ENCODE measurements at places on chromosomes 6 and 20.

- DNase-seq, result no peak
These were observed 177.2 kb upstream of the ASCC3 start for GRCh38 chr6:101058296-101058695.

DNA sequence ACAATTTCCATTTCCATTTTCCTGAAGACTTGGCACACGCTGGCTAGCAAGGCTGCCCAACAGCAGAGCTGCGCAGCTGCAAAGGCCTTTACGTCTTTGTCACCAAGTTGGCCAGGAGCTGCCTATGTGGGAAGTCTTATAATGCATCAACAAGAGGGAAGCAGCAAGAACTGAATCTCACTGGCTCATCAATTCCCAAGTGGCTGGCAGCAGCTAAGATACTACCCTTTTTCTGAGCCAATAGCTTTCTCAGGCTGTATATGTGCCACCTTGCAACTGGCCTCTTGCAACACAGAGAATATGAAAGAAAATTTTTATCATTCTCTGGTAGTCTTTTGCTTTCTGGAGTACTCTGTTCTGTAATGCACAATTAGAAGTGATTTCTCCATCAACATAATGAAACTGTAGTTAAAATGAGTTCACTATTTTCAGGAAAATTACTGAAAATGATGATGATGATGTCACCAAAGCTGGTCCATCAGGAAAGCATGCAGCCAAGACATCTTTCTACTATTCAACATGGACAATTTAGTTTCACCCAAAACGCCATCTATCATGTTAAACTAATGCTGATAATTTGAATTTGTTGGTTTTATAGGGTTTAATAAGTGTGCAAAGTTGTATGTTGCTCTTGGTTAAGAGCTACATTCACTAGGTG, 97.3 kb upstream of the FOXA2 start:
- no peak for DNase-seq

DNA sequence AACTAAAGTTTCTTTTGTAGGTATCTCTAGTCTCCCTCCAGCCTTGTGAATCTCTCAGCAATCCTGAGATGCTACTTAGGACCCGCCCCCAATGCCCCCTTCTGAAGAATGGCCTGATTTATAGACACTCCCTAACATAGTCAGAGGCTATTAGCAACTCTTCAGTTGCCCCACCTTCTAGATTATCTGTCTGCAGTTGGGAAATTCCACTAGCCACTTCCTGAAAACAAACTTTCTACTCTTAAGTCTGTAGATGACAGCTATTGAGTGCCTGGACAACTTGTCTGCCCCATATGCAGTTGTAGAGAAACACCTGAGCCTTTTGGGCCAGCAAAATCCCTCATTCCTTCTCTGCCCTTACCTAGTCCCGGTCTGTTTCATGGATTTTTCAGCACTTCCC, 188.2 kb upstream of the PREP start:
- no peak for DNase-seq

GRCh38 chr20:38304845-38305447, 990 bp downstream of the BPI start:
- peak; percentile 50 for DNase-seq

- no peak for DNase-seq
These were observed 24.6 kb downstream of the POLH start for GRCh38 chr6:43600595-43600994.

DNA sequence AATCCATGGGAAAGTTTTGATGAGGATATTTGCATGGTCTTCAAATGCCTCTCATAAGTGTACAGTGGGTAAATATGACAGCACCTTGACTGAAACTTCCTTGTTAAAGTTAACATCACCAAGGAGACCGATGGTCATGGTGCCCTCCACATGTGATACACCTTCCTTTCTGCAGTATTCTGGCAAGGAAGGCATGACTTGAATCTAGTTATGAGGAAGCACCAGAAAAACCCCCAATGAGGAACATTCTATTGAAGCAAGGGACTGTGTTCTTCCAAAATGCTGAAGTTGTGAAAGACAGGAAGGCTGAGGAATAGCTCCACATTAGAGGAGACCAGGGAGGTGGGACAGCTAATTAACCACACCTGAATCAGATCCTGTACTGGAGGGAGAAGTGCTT, 118.3 kb downstream of the SLC24A3 start:
- DNase-seq, result no peak

DNA sequence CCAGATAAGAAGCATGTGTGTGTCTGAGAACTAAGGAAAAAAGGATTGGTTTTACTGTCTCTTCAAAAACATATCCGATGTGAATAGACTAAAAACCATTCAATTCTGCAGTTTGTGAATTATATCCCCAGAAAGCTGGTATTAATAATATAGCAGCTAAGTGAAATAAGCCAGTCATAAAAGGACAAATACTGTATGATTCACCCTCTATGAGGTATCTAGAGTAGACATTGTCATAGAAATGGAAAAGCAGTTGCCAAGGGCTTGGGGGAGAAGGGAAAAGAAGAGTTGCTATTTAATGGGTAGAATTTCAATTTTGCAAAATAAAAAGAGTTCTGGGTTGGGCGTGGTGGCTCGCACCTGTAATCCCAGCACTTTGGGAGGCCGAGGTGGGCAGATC, 137.5 kb downstream of the ATXN1 start:
- DNase-seq, result no peak

- no peak for DNase-seq
These were observed 78.3 kb downstream of the ISM1 start for GRCh38 chr20:13299401-13299800.

DNA sequence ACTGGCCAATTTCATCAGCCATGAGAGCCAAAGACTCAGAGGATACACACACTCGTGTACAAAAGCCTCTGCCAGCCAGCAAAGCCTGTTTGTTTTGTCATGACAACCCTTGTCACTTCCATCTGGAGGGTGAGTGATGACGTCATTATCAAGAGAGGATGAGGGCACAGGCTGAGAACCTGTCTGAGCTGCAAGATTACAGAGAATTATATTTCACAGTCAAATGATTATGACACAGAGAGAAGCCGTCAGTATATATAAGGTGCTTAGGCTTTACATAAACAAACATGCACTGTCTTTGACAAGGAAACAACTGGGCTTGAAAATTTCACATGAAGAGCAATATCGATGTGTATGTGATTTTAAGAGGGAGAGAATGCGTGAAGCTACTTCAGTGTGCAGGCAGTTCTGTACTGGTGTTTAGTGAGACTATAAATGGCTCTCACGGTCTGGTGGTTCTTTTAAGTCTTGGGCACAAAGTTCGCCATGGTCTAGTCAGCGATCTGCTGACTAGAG, 36.5 kb upstream of the BCLAF1 start:
- DNase-seq, result no peak

DNA sequence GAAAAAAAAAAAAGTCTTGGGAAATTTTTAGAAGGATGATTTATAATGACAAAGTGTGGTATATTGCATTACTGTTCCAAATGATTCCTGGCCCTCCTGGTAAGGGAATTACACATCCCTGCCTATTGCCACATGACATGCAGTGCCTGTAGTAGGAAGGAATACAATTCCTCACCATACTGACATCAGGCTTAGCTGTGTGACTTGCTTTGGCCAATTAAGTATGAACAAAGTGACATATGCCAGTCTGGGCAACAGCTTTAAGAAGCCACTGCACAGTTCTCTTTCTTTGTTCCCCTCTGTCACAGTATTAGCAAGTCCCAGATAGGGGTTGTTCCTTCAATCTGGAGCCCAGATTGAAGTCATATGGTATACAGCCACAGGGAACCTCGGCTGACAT, 100.5 kb downstream of the KIF13A start:
- no peak for DNase-seq

DNA sequence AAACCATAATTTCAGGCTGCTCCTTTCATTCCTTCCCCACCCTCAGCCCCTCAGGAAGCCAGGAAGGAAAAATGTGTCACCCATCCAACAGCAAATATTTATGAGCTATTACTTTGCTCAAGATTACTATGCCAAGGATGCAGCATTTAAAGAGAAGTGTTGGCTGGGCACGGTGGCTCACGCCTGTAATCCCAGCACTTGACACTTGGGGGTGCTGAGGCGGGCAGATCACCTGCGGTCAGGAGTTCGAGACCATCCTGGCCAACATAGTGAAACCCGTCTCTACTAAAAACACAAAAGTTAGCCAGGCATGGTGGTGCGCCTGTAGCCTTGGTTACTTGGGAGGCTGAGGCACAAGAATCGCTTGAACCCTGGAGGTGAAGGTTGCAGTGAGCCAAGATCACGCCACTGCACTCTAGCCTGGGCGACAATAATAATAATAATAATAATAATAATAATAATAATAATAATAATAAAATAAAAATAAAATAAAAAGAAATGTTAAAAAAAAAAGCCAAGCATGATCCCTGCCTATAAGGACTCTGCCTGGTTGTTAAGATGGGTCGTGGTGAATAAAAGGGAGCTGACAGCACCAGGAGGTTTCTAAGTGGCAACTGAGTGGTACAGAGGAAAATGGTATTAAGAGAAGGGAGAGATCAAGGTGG, 20.5 kb upstream of the TIAM2 start:
- no peak for DNase-seq

- DNase-seq, result no peak
These were observed 126.5 kb downstream of the UTRN start for GRCh38 chr6:144411531-144412165.

- peak; percentile 92 for DNase-seq
These were observed 125.3 kb downstream of the ATXN1 start for GRCh38 chr6:16635810-16636602.

Measured in COLO829 (cell line).